ENCODE measurements at places on chromosomes 11 and 22.
A peak's percentile ranks its signal among the peaks of the same experiment; 100 is the strongest.

DNA sequence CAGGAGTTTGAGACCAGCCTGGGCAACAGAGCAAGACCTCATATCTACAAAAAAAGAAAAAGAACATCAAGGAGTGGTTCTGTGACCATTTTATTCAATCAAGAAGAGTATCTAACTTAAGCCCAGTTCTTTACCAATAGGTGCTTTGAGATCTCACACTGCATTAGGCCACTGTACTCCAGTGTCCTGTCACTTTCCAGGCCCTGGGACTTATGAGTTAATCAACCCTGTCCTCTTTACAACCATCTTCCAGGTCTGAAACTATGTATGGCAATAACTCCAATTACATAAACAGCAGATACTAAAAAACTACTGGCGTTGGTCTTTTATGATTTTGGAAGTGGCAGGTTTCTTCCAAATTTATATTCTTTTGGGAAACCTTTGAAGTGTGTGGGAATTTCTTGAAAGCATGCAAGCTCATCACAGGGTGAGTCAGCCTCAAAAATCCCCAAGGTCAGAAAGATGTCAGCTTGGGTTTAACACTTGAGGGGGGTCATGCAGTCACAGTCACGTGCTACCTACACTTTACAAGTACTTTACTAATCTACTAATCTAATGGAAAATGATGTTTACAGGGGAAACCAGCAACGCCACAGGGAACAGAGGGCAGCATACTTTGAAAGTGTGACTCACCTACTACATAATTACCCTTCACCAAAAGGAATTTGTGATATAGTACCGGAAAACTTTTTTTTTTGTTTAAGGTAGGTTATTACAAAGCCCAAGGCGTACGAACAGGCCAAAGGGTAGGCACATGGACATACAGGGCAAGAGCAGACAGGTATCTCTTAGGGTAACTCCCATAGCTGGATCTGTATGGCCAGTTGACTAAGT is 15.6 kb downstream of the PISD start:
- DNase-seq, result peak; percentile 66

GRCh38 chr11:78351193-78351592 is 66.4 kb downstream of the GAB2 start:
- DNase-seq, result no peak

DNA sequence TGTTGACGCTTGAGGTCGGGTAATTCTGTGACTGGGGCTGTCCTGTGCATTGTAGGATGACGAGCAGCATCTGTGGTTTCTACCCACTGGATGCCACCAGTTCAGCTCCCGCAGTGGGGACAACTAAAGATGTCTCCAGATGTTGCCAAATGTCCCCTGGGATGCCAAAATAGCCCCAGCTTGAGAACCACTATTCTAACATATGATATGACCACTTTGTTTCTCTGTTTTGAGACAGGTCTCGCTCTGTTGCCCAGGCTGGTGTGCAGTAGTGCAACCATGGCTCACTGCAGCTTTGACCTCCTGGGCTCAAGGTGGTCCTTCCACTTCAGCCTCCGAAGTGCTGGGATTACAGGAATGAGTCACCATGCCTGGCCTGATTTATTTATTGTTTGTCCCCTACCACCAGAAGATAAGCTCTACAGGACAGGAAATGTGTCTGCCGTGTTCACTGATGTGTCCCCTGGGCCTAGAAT is 4.4 kb upstream of the MEN1 start:
- no peak for DNase-seq

DNA sequence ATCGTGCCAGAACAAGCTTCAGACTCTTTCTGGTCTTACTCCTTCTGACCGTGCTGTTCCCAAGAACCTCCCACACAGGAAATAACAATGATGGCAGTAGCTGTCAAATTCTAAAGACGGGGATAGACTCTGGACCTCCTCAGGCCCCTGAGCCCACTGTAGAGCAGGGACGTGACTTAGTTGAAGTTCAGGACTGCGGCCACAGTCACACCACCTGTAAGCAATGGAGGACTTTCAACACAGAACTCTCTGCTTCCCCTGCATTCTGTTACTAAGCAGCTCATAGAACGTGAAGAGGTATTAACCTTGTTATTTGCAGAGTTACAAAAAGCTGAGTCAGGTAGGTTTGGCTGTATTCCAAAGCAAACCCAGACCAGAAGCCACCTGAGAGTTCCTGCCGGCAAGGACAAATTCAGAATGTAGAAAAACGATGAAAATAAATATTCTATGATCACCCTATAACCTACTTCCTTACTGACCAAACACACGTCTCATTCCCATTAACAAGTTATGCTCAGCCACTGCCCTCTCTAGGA is 12.7 kb downstream of the TMEM45B start:
- no peak for DNase-seq

DNA sequence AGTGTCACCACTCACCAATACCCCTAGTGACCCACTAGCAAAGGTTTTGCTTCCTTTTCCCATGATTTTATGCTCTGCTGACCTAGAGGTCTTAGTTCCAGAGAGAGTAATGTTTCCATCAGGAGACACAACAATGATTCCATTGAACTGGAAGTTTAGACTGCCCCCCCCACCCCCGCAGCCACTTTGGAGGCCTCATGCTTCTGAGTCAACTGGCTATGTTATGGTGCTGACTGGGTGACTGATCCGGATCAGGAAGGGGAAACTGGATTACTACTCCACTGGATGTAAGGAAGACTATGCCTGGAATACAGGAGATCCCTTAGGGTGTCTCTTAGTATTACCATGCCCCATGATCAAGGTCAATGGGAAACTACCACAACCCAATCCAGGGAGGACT is 633.6 kb downstream of the OPCML start:
- no peak for DNase-seq

- DNase-seq, result no peak
These were observed 7.9 kb upstream of the RGL4 start for GRCh38 chr22:23682827-23683355.
